ENCODE measurements at places on chromosomes 11 and 22.

GRCh38 chr11:8234425-8234821 is 29.3 kb downstream of the LMO1 start:
- DNase-seq, result no peak

- DNase-seq, result no peak
Observed at GRCh38 chr11:76613901-76614300, 56.6 kb downstream of the LRRC32 start.

- DNase-seq, result no peak
Observed at GRCh38 chr22:44133161-44133560, 47.6 kb upstream of the PARVG start.

- DNase-seq, result no peak
Observed at GRCh38 chr22:48227341-48228018, 1465.0 kb downstream of the TBC1D22A start.

DNA sequence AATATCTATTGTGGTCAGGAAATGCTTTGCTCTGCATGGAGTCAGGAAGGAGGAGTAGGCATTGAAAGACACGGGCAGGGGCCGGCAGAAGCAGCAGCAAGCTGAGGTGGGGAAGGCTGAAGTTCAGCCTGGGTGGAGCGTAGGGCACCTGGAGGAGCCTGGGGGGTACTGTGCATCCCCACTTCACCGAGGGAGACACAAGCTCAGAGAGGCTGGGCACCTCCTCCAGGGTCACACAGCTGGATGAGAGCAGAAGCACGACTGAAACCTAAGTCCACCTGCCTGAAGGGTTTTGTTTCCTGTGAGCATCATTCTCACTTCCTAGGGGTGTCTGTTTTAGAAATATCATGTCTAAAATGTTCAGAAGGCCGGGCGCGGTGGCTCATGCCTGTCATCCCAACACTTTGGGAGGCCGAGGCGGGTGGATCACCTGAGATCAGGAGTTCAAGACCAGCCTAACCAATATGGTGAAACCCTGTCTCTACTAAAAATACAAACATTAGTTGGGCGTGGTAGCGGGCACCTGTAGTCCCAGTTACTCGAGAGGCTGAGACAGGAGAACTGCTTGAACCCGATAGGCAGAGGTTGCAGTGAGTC is 138.3 kb downstream of the MPPED1 start:
- no peak for DNase-seq

DNA sequence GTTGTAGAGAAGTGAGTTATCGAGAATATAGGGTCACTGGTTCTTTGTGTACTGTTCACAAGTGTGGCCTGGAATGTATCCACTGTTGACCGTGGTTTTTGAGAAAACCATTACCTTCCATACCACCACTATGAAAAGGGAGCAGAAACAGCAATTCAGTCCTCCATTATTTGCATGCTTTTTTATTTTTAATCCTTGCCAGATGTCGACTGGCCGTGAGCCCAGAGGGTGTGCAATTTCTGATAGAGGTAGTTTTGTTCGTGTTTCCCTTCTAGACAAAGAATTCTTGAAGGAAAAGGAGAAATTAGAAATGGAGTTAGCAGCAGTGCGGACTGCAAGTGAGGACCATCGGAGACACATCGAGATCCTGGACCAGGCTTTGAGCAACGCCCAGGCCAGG is 81.7 kb downstream of the AMOTL1 start:
- DNase-seq, result no peak

DNA sequence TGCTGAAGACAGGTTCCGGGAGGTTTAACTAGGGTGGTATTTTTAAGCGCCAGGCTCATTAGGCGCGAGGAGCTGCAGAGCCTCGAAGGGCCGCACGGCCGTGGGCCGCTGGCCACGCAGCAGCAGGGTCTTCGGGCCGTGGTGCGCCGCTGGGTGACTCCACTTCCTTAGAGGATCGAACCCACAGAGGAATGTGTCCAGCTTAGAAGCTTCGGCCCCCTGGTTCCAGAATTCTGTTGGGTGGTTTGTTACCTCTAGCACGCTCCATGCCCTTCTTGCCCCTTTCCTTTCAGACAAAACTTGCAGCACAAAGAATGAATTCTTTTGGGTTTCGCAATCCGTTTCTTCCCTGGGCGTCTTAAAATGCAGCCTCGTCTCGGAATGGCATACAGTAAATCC is 773 bp upstream of the PATL1 start:
- DNase-seq, result no peak

DNA sequence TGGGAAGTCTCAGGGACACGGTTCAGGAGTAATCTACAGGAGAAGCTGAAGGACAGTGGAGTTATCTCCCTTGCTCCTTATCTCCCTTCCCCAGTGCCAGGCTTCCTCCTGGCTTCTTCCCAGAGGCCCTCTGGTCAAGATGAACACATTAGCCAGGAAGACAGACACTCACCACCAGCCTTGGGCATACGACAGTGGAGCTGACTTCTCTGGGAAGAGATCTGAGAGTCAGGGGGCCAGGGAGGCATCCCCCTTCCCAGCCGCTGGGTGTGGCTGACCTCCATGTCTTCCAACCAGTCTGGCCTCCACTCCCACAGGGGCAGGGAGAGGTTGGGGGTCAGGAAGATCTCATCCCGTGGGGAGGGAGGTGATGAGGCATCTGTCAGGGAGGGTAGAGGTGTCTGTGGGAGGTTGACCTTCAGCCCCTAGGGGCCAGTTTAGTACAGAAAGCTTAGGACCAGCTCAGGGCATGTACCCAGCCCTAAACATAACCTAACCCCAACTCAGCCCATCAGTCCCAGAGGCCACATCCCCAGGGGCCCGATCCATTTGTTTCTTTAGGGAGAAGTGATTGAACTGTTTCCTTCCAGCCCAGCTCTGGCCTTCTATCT is 12.7 kb downstream of the ROBO4 start:
- DNase-seq, result no peak

DNA sequence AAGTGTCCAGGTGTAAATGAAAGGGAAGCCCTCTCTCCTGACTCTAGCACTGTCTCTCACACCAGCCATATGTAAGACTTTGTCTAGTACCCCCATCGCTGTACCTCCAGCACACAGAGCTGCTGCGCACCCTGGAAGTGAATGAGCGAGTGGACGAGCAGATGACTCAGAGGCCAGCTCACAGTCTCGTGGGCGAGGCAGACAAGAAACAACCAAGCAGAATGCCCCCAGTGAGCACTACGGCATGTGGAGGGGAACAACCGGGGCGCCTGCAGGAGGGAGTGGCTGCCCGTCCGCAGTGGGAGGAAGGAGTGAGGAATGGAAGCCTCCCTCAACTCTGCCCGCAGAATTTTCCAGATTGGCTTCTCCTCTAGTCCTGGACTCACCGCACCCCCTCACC is 46.4 kb downstream of the MCM5 start:
- DNase-seq, result no peak

DNA sequence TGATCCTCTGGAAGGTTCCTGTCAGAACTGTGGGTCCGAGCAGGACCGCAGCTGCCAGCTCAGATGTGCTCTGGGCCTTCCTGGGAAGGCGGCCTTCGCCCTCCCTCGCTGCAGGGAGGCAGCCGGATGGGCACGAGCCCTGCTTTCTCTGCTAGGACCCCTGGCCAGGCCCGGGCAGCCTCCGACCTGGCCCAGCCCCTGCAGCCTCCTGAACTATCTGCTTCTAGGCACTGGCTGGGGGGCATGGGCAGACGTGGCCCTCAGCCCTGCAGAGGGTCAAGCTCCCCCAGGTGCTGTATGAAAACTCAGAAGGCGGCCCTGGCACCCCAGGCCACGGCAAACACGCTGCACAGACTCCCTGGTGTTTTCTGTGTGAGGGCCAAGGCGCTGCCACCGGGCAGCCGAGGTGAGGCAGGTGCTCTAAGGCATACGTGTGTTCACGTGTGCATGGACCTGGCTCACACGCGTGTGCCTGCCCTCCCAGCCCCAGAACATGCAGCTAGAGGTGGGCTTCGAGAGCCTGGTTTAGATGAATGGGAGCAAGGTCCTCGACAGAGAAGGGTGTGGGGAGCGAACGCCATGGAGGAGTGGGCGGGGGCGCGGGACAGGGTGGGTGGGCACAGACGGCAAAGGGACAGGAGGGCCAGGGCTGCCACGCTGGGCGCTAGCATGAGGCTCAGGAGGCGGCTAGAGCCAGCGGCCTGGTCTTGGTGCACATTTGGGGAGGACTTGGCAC is 4.3 kb downstream of the LRFN4 start:
- no peak for DNase-seq

DNA sequence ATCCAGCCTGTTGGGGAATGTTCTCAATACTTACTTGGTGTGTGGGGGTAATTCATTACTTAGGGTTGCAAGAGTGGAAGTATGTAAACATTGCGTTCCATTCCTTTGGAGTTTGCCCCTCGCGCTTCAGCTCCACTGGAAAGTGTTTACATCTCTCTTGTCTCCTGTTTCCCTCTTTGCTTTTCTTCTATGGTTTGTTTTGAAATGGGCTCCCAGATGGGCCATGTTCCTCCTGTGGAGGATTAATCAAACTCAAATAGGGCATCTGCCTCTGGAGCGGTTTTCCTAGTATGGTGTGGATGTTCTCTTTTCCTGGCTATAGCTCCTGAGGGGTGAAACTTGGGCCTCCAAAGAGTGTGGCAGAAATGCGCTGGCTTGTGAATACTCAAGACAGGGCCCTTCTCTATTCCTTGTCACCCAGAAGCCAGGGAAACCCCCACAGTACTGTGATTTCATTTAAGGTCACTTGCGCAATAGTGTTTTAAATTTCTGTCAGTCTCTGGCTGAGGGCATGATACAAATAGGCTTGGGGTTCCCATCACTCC is 51.9 kb downstream of the CD44 start:
- DNase-seq, result no peak

DNA sequence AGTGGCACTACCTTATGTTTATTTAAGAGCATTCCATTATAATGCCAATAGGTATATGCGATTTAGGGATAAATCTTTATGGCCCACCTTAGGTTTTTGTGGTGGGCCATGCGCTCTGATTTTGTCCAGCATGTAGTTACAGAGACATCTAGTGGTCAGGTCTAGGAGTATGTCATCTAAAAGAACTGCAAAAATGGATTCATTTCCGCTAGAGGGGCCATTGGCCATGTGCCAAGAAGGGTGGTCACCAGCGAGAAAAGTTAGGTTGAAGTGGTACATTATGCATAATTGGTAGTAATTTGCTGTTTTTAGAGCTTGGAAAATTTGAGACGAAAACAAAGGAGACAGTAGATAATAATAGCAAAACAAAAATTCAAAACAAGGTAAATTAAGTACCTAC is 27.7 kb downstream of the LRRC4C start:
- DNase-seq, result no peak

DNA sequence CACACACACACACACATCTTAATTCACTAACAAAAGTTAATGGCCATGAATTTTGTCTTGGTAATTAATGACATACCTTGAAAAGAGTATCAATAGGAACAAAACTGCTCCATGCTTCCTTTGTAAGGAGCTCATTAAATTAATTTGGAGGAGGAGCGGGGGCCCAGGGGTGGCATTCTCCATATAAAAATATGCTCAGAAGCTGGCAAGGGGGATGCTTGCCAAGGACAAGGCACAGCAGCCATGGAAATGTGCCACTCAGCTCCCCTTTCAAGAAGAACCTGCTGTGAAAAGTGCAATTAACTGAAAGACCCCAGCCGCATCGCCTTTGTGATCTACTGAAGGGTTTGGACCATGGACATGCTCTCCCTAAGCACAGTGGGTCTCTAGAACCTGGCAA is 385.9 kb upstream of the API5 start:
- DNase-seq, result no peak

GRCh38 chr22:44373234-44373633 is 60.5 kb upstream of the SHISAL1 start:
- DNase-seq, result no peak

DNA sequence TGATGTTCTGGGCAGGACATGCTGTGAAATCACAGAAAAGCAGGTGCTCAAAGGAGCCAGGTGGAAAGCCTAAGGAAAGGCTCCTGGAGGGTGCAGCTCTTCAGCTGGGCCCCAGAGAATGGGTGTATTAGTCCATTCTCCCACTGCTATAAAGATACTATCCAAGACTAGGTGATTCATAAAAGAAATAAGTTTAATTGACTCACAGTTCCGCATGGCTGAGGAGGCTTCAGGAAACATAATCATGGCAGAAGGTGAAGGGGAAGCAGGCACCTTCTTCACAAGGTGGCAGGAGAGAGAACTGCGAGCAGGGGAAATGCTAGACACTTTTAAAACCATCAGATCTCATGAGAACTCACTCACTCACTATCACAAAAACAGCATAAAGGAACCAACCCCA is 43.1 kb upstream of the DEUP1 start:
- DNase-seq, result no peak

DNA sequence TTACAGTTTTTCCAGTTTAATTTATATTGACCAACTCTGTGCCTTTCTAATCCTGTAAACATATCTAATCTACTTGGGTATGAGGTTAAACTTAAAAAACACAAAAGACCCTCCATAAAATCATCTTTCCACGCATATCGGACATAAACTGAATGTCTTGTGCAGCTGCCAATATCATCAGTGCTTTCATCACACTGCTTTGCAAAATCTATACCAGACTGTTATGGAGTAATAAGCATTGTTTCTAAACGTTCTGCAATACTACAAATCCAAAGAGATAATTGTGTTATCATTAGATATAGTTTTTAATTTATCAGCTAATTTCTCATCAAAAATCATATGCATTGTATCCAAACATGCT is 36.1 kb upstream of the AMPD3 start:
- no peak for DNase-seq

Measured in Kasumi-1 (cell line).